ENCODE measurements at places on chromosomes 11 and 22.

- ATAC-seq, result no peak
These were observed 63.5 kb downstream of the BRD1 start for GRCh38 chr22:49764127-49764581.

DNA sequence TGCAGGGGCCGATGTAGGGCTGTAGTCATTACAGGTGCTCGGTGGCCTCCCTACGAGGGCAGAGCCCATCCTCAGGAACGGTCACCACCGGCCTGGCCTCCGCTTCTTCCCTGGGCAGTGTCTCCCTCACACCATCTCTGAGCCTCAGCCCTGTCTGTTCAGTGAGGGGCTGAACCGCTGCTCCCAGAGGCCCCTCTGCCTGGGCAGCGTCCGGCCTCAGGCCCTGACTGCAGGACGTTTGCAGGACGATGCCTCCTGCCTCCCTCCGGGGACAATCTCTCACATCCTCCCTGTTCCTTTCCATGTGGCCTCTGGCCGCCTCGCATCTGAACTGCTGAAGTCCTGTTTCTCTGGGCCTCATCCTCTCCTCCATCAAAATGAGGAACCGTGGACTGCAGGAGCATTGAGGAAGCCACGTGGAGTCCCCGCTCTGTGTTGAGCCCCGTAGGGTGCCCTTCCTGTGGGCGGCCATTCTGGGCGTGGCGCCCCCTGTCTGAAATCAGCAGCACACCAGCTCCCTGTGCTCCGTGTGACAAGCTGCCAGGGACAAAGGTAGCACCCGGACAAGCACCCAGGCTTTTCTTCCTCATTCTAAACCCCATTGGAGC, 933.5 kb downstream of the BRD1 start:
- ATAC-seq, result no peak

- no peak for ATAC-seq
These were observed 11.3 kb downstream of the CDC42BPG start for GRCh38 chr11:64833198-64833502.

DNA sequence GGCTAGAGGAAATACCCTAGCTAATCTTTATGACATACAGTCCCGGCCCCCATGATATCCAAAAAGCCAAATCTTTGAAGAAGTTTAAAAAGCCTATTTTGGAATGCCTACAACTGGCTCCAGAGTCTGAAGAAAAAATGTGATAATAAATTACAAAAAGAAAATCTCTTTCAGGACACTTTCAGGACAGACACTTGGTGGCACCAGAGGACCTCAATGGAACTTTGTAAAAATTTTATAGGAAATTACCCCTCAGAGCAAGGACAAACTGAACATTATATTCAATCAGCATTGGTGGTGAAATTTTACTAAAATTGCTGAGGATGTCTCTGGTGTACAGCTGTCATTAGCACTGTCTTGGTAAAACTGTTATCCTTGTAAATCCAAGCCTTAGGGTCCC, 81.0 kb downstream of the CCDC73 start:
- ATAC-seq, result no peak

DNA sequence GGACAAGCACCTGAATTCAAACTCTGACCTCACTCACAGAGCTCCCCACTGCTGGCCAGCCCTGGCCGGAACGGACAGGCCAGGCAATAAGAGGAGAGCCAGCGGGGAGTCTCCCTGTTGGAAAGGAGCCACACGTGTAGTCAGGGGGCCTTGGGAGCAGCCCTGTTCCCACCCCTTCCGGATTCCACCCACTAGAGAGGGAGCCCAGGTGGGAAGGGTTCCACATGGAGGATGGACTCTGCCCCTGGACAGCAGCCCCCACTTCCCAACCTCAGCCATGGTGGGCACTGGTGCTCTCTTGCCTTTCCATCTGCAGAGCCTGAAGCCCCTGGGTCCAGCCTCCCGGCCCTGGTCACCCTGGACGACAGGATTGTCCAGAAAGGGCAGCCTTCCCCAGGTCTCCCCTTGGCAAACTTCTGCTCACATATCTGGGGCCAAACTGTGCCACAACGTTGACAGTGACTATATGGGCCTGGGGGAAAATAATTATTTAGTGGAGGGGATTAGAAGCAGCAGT, 7.5 kb upstream of the APOBEC3A start:
- ATAC-seq, result no peak

Data from gastroesophageal sphincter (tissue), 4 donors.